ENCODE measurements at places on chromosomes 6 and 20. TPM values are rescaled to one million over a fixed set of nuclear protein-coding genes. Genes with fewer than 3 reads are reported as not detected.

DNA sequence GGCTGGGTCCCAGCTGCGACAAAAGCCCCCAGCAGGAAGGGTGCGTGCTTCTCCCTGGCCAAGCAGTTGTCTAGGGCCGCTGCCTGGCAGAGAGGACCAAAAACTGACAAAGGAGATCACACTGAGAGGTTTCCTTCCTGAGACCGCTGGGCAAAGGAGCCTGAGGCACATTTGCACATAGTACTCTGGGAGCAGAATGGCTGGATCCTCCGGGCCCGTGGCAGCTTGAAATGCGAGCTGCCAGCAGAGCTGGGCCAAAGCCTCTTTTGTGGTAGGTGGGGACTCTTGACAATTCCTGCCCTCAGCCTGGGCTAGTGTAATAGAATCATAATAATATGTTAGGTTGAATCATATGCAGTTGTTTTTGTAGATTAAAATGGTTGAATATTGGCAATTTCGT is 33.1 kb upstream of the RNF8 start:
- DNase-seq, result no peak

GRCh38 chr6:3277251-3277650 is 18.5 kb downstream of the PSMG4 start:
- DNase-seq, result no peak

DNA sequence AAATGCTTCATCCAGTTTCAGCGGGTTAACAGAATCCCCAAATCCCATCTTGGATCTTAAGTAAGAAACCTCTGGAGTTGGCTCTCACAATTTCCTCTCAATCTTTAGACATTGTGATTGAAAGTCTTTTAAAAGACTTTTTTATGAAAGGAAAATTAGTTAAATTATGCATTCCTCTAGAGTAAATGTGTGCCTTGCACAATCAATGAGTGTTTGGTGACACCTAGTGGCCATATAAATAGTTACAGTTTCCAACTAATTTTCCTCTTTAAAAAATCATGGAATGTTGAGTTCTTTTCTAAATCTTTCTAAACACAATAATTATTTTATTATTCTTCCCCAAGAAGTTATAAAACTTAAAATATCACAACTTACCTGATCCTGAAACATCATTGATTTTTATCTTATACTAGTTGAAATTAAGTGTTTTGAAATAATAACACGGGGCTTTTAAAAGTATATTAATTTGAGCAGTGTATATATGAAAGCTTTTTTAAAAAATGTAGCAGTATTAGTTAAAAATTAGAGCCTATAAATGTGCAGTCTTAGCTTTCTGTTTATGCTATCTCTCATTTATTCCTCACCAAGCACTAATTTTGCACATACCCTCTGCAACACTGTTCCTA is 66.4 kb downstream of the PKHD1 start:
- no peak for DNase-seq

GRCh38 chr6:15429141-15430110 is 183.6 kb downstream of the JARID2 start:
- DNase-seq, result no peak

Gene TNF
- 2.3 TPM for total RNA-seq

Gene MAS1
- not detected for total RNA-seq

Gene BANF2
- total RNA-seq, result not detected

GRCh38 chr6:136072691-136073090 is 177.4 kb downstream of the MTFR2 start:
- DNase-seq, result no peak

DNA sequence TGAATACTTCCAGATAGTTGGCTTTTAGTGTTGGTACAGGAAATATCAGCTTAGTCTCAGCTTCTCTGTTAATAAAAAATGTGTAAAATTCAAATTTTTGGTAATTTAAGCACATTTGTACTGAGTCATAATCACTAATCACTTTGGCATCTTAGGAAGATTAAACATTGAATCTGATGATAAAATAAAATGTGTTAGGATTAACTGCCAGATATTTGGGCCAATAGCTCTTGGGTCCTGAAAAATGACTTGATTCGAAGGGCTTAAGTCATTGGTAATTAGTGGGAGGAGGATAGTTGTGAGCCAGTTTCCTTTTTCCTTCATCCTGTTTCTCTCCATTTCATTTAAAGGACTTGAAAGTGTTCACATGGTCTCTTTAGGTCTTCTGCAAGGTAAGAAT is 426.1 kb downstream of the RFPL4B start:
- no peak for DNase-seq

DNA sequence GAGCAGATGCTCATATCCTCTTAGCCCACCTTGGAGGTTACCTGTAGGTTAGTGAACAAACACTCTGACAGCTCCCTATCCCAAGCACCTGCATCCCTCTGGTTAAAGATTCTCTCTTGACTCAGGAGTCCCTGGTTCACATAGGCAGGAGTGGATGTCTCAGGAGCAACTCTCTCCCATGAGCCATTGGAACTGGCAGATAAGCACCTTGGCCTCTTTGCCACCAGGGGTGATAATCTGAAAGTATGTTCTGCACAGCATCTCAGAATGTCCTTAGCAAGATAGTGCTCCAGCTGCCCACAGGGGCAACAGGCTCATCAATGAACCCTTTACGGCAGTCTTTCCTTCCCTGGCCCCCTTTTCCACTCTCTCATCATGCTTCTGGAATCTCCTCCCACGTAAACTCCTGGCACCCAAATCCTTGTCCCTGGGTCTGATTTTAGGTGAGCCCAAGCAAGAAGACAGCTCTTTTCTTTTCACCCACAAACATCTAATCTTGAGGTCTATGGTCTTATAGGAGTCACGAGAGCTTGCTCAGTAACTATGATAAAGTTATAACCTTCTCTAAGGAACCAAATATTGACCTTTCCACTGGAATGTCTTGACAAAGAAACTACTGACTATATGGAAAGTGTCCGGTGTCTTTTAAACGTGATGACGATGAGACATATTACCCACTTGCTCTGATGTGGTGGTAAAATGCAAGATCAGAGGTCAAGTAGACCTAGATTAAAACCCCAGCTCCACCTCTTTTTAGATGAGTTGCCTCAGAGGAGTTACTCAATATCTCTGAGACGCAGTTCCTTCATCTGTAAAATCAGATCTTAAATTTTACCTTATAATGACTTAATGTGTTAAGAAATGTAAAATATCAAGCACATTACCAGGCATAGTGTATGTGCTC is 39.8 kb upstream of the ISM1 start:
- DNase-seq, result no peak

Gene ADGRG6
- 2.4 TPM for total RNA-seq

Gene GGTLC1
- not detected for total RNA-seq

Gene SERINC1
- total RNA-seq, result 143 TPM

GRCh38 chr6:88211446-88211845 is 45.3 kb upstream of the CNR1 start:
- DNase-seq, result no peak

Gene ZC3H12D
- 63.5 TPM for total RNA-seq

Gene NOX3
- total RNA-seq, result not detected

- DNase-seq, result no peak
Observed at GRCh38 chr6:144008120-144008811, at the start of gene PLAGL1. PLAGL1 (minus strand) TSS chr6:144008259; CDS start chr6:143948136, 60,123 bp downstream.

- DNase-seq, result no peak
Observed at GRCh38 chr6:131036601-131037000, 26.4 kb downstream of the EPB41L2 start.

Gene SEL1L2
- not detected for total RNA-seq

Gene GSTA1
- total RNA-seq, result not detected

DNA sequence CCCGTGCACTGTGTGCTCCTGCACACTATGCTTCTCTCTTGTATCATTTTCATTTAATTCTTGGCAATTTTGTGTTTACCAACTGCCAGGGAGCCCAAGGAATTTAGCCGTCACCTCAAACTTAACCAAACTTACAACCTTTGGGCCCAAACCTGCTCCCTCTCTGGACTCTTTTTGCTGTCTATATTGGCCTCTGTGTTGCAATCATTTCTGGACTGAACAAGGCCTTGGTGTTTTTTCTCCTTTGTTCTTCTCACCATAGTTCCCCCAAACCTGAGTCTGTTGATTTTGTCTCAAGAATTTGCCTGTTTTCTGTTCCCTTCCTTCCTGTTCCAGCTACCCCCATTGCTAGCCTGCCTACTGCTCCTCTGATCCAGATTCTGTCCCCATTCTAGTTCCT is 19.2 kb downstream of the DCBLD1 start:
- no peak for DNase-seq

DNA sequence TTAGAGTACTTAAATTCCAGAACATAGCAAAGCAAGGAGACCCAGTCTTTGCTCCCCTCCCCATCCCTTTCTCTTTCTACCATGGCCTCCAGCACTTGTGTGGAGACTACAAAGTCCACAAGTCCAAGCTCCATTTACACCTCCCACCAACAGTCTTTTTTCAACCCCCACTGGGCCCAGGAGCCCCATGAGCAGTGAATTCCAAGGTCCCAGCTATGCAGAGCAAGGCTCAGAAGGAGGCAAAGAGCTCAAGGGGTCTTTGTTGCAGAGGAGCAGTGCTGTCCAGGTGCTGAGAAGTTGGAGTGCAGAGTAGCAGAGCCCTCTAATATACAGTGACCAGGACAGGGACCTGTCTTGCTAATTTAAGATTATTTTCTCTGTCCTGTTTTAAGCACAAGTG is 9.0 kb downstream of the PAK5 start:
- DNase-seq, result no peak

GRCh38 chr20:44028868-44029847 is 114.5 kb downstream of the TOX2 start:
- no peak for DNase-seq

Gene PDE10A
- total RNA-seq, result not detected

GRCh38 chr6:108156938-108157233 is 8.9 kb upstream of the NR2E1 start:
- DNase-seq, result no peak

Gene HMGCLL1
- total RNA-seq, result not detected

DNA sequence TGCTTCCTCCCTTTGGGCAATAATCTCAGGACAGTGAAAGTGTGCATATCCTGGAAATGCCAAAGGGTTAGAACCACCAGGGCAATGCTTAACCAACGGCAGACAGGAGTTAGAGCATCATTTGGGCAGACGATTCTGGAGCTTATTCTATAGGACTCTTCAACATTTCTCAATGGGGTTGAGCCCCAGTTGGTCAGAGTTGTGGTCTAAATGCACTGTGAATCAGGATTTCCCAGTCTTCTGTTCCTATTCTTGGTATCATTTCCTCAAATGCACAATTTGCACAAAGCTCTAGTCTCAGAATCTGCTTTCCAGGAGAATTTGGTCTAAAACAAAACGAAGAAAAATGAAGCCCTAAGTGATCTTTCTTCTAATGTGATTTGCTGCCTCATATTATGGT is 389.6 kb upstream of the JAG1 start:
- no peak for DNase-seq

Gene RHAG
- total RNA-seq, result not detected

Gene LY6G6C
- total RNA-seq, result not detected

- DNase-seq, result no peak
Observed at GRCh38 chr6:140929121-140929520, 1203.6 kb upstream of the GJE1 start.

Gene ADRM1
- 61.1 TPM for total RNA-seq

Gene STX11
- 3.0 TPM for total RNA-seq

- DNase-seq, result no peak
Observed at GRCh38 chr20:1926237-1926636, 31.0 kb downstream of the SIRPA start.

- DNase-seq, result no peak
Observed at GRCh38 chr6:160919723-160920440, 71.7 kb upstream of the MAP3K4 start.

GRCh38 chr6:108946695-108947094 is 98.5 kb downstream of the ARMC2 start:
- no peak for DNase-seq

- no peak for DNase-seq
Observed at GRCh38 chr6:49415358-49415757, 47.7 kb downstream of the MMUT start.

GRCh38 chr20:38355161-38356012 is 9.1 kb downstream of the LBP start:
- DNase-seq, result no peak

DNA sequence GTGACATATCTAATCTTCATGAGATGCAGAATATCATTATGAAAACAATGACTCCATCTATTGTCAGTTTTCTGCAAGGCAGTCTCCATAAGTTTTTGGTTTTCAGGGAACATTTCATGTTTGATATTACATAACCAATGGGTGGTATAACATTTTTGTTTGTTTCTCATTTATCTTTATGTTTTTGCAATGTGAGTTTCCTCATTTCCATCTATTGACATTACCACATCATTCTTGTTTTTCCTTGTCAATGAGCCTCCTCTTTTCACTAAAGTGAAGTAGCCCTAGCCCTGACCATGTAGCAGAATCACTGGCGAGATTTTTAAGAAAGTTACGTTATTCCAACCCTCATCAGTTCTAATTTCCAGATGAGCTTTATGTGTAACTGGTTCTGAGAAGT is 4.4 kb downstream of the EFHC1 start:
- no peak for DNase-seq

DNA sequence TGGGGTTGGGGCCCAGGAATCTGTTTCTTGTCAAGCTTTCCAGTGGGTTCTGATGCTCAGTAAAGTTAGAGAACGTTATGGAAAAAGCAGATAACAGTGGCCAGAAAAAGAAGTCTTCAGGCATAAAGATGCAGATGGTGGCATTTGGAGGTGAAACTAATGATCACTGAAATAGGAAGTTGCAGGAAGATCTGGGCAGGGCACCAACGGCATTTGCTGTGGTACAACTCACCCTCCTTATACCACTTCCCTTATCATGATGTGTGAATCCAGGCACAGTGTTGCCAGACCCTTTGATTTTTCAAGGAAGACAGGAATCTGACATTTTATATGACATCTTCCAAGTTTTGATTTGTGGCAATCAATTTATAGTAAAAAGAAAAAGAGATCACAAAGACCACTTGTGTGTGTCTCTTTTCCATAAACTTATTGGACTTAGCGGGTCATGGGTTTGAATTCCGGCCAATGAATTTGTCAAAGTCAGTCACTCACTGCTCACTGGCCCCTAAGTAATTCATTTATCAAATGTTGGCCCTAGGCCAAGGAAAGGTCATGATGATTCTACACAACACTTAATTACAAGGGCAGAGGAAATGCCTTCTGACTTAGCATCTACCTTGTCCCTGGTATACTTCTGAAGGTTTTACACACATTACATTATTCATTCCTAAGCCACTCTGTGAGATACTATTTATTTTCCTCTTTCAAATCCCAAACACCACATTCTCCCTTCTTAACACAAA is 37.6 kb downstream of the LAMP5 start:
- DNase-seq, result no peak

Measured in naive thymus-derived CD8-positive, alpha-beta T cell (primary cell).